ENCODE measurements at places on chromosomes 7 and 10.

DNA sequence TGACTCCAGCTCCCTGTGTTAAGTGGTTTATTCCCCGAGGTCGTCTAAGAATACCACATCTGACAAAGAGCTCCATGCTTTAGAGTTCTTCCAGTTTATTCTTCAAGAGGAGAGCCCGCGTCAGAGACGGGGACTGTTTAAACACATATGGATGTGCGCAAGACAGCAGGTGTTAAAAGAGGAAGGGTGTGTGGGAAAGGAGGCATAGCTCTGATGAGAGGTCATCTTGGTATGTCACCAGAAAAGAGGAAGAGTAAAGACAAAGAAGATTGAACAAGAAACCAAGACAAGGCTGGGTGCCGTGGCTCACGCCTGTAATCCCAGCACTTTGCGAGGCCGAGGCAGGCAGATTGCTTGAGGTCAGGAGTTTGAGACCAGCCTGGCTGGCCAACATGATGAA is 258.7 kb downstream of the CCDC3 start:
- no peak for DNase-seq

DNA sequence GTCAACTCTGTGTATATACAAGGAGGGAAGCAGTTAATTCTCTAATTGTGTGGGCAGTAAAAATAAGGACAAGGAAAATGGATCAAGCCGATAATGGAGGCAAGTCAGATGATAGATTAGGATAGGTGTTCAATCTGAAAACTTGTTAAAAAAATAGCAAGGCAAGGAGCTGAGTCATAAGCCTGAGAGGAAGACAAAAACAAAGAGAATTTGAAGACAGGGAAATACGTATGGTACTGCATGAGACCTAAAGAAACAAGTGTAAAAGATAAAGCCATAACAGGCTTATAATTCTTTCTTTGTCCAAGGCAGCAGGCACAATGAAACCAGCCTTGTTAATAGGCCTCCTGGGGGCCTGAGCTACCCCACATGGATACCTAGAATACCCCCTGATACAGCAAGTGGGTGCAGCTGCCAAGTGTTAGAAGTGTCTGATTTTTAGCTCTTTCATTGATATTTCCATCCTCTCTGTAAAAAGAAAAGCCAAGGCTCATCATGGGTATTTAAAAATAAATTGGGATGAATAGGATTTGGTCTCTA is 1570.6 kb upstream of the LRRTM3 start:
- no peak for DNase-seq

GRCh38 chr10:13741438-13741837 is 154.7 kb downstream of the PRPF18 start:
- DNase-seq, result no peak

DNA sequence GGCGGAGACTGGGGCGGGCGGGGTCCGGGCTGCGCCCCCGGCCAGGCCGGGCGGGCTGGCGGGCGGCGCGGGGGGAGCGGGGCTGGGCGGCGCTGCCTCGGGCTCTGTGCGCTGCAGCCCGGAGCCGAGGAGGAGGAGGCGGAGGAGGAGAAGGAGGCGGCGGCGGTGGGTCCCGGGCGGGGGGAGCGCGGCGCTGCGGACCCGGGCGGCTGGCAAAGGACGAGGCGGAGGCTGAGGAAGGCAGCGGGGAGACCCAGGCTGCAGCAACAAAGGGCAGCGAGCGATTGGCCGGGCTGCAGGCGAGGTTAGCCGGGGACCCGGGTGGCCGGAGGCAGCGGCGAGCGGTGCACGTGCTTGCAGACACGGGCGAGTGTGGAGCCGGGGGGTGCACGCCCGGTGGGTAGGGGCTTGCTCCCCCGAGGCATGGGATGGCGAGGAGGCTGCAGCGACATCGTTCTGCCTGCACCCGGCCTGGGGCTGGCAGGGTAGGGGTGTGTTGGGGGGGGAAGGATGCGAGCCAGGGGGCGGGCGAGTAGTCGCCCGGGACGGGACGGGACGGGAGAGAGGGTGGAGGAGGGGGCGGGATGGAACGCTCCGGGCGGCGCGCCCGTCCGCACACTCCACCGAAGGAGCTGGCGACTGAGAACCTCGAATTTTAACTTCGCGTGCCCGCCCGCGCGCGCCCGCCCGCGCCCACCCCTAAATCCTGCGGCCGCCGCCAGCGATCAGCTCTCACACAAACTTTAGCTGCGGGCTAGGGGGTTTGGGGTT is 844 bp upstream of the KAT6B start:
- no peak for DNase-seq

DNA sequence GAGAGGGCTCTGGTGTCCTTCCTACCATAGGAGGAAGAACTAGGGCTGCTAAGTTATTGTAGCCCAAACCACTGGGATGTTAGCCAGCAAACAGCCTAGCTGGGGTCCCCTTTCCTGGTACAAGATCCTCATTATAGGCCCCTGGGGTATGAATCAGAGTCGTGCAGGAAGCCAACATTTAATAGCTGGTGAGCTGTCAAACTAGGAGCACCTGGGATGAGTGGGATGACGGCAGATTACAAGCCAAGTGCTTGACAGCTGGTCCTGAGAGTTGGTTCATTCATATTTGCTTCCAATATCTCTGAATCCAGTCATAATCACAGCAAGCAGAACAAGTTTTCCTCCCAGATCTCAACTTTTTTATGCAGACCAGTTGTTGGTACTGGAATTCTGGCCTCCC is 25.1 kb upstream of the DNAJB12 start:
- no peak for DNase-seq

GRCh38 chr10:88064608-88065382 is 201.4 kb downstream of the PTEN start:
- peak; percentile 74 for DNase-seq

GRCh38 chr10:97481071-97481470 is 17.2 kb downstream of the MMS19 start:
- DNase-seq, result no peak

- DNase-seq, result peak; percentile 69
These were observed 83.2 kb upstream of the KIF5B start for GRCh38 chr10:32139223-32140073.

Data from activated CD4-positive, alpha-beta T cell treated with anti-CD3 and anti-CD28 coated beads, Interleukin-10, Interleukin-2, amounts not matched to agents 100 ng/mL and 50 ng/mL, durations not matched to agents 16 hours and 8 hours (primary cell).